IMR-90 (cell line): ENCODE measurements at places on chromosomes 3 and 15. TPM values are rescaled to one million over a fixed set of nuclear protein-coding genes. Genes with fewer than 3 reads are reported as not detected.

DNA sequence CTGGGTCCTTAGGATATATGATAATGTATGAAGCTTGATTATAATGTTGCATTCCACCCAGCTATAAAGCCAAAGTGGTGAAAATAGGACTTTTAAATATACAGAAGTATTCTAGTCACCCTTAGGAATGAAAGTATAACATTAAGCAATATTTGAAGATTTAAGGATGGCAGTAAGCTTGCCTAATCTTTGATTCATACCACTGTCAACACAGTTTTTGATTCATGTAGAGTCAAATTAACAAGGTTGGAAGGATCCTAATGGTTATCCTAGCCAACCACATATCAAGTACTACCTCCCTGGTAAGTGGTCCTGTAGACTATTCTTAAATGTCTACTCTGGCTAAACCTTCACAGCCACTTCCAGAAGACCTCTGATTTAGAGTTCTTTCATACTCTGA, 18.6 kb downstream of the ARIH1 start:
- H3K27ac ChIP-seq: no peak overlapping the region
- H3K36me3 ChIP-seq: no peaks in the 10 kb centered on the region
- H3K27me3 ChIP-seq: no peaks in the 10 kb centered on the region
- no peak for DNase-seq
- peaks cover 9% of the 10 kb centered on the region for H3K4me1 ChIP-seq

DNA sequence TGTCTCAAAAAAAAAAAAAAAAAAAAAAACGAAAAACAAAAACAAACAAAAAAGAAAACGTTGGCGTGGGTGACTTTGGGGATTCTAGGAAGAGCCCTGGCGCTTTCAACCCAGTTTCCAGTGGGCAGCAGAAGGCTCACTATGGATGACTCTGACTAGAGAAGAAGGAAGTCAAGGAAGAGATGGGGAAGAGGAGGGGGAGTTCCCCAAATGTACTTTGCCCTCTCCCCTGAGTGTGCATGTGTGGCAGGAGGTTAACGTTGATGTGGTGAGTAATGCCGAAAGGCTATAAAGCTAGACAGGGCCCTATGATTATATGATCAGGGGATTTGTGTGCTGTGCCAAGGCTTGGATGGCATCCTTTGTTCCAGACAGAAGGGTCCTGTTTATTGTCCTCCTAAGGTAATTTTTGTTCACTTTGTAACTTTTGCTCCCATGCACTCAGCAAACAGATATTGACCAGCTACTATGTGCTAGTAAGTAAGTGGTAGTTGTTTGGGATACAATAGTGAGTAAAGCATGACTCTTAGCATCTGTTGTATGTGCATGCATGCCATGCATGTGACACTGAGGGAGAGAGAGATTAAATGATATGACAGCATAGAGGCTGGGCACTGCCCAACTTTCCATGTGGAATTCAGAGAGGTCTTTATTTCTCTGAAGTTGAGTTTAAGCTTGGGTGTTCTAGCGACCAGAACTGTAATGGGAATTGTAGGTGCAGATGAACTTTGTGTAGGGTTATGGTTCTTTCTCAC, 750 bp upstream of the HHLA2 start:
- H3K27me3 ChIP-seq: no peaks in the 10 kb centered on the region
- H3K27ac ChIP-seq: no peak overlapping the region
- no peak for DNase-seq
- no peaks in the 10 kb centered on the region for H3K36me3 ChIP-seq
- H3K4me1 ChIP-seq: peaks cover 2% of the 10 kb centered on the region

- H3K36me3 ChIP-seq: peaks cover 4% of the 10 kb centered on the region
- peaks cover 12% of the 10 kb centered on the region for H3K4me1 ChIP-seq
- no peak for DNase-seq
- H3K27me3 ChIP-seq: no peaks in the 10 kb centered on the region
- no peak overlapping the region for H3K4me3 ChIP-seq
Observed at GRCh38 chr3:196775938-196776337, 36.3 kb downstream of the PAK2 start.

GRCh38 chr15:45187894-45188830, at the start of gene SHF:
TSS of gene SHF (minus strand) at chr15:45187966. CDS start at chr15:45187951, 15 bp downstream.
- peaks cover 12% of the 10 kb centered on the region for H3K27me3 ChIP-seq
- H3K36me3 ChIP-seq: no peaks in the 10 kb centered on the region
- H3K4me1 ChIP-seq: peaks cover 8% of the 10 kb centered on the region
- H3K4me3 ChIP-seq: peak within 1 kb of the TSS; percentile 68
- no peak within 1 kb of the TSS for H3K27ac ChIP-seq
- DNase-seq: peak; percentile 45

- H3K4me3 ChIP-seq: no peak overlapping the region
- H3K27ac ChIP-seq: no peak overlapping the region
- peaks cover 40% of the 10 kb centered on the region for H3K27me3 ChIP-seq
- H3K36me3 ChIP-seq: no peaks in the 10 kb centered on the region
- no peak for DNase-seq
Observed at GRCh38 chr3:49653621-49654020, 20.5 kb upstream of the APEH start.

DNA sequence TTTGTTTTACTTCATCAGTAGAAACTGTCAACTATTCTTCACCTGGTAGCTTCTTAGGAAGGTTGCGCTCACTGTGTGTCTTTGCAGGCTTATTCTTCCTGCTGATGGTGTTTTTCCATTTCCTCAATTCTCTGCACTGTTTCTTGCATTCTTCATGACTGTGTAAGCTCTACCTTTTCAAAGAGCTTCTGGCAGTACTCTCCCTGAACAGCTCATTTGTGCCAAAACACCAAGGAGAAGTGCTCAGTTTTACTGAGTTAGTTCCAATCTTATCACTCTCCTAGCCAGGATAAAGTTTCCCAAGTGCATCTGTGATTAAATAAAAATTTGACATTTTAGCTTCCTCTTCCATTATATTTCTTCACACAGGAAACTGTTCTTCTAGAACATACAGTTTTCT, 339.8 kb downstream of the EPHA3 start:
- H3K4me1 ChIP-seq: no peaks in the 10 kb centered on the region
- DNase-seq: no peak
- no peaks in the 10 kb centered on the region for H3K27me3 ChIP-seq
- no peak overlapping the region for H3K27ac ChIP-seq
- no peak overlapping the region for H3K4me3 ChIP-seq

DNA sequence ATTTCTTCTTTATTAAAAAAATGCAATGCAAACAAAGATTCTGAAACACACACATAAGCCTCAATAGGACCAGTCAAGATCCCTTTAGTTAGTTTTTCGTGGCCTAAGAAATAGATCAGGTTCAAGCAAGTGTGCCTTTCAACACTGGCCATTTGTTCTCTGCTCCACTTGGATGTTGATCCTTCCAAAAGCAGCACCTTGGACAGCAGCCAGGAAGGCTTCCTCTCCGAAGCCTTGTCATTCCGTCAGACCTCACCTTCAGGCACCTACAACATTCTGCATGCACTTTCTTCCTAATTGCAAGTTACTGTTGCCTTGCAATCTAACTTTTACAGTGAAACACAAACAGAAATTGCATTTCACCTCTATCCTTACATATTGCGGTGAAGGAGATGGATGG, 155.9 kb upstream of the FEZF2 start:
- no peak overlapping the region for H3K4me3 ChIP-seq
- peak; percentile 8 for DNase-seq
- H3K27ac ChIP-seq: no peak overlapping the region
- no peaks in the 10 kb centered on the region for H3K36me3 ChIP-seq

- peaks cover 19% of the 10 kb centered on the region; the same call in 1 of the 2 replicates for H3K27me3 ChIP-seq
- H3K36me3 ChIP-seq: no peaks in the 10 kb centered on the region
- peak; percentile 20 for DNase-seq
- no peak overlapping the region for H3K4me3 ChIP-seq
Observed at GRCh38 chr15:78325092-78325843, 14.9 kb upstream of the CRABP1 start.

The TGM4 gene
- total RNA-seq: under 0.01 TPM in 1 of 2 replicates, not detected in the other

The ISG20 gene
- total RNA-seq: 0.72 and 1.1 TPM in 2 replicates

The C15orf62 gene
- under 0.01 TPM in 1 of 2 replicates, not detected in the other for total RNA-seq

The TMCO5A gene
- not detected in 2 replicates for total RNA-seq
